ENCODE measurements at places on chromosomes 16 and 17.

GRCh38 chr17:63929860-63930766 is 2.0 kb downstream of the CD79B start:
- DNase-seq = no peak

DNA sequence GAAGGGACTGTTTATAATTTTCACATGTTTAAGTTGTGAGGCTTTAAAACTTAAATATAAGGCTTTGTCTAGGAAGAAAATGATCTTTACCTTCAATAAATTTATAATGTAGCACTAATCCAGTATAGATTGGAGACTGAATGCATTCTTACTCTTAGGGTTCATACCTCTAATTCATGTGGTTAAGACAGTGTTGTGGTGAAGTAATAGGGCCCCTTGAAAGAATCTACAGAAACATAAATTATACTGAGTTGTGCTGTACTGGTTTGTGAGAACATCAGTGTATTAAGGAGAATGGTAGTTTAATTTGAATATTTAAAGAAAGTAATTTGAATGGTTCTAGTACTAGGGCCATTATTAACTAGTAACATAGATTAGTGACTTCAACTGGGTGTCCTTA is 13.7 kb downstream of the HAPSTR1 start:
- DNase-seq = no peak

DNA sequence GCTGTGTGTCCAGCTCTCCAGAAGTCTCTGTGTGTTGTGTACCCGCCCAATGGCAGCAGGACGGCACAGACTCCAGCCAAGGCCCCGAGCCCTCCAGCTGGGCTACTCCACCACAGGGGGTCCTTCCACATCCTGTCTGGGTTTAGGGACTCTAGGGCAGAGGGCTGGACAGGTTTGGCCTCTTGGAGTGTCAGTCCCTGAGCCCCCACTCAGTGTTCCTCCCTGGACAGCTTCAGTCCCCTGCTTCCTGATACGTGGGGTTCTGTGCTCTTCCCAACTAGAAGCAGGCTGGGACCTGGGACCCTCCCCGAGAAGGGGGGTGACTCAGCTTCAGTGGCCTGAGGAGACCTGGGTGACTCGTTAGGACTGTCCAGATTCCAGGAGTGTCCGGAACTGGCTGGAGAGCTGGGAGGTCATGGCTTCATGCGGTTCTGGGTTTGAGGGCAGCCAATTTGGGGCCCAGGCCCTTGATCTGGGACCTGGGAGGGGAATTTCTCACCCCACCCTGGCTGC is 4.2 kb downstream of the CDK3 start:
- DNase-seq = no peak

DNA sequence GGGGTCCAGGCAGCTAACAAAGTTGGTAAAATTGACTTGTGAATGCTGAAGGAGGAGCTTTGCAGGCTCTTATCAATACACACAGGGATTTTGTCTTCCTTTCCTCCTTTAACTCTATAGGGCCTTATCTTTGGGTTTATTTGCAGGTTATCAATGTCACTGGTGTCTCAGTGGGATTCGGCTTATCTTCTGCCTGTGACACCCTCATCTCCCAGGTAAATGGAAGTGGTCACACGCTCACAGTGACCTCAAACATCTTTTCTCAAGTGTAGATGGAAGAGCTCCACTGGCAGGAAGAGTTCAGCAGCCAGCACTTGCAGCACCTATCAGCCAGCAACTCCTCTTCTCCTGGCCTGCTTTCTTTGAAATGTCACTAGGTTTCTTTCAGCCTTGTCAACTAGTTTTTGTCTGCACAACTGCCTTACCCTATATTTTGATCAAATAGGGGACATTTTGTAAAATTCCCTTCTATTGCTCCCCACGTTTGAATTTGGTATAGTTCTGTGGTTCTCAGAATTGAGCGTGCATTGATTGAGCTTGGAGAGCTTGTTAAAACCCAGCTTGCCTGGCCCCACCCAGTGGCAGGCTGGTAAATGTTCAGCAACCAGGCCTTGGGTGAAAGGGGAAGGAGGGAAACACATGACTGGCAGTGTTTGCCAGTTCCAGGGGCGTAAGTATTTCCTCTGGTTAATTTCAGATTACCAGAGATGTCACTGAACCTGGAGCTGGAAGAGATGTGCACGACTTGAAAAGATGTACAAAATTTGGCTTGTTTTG is 12.8 kb downstream of the SLC47A1 start:
- no peak for DNase-seq

DNA sequence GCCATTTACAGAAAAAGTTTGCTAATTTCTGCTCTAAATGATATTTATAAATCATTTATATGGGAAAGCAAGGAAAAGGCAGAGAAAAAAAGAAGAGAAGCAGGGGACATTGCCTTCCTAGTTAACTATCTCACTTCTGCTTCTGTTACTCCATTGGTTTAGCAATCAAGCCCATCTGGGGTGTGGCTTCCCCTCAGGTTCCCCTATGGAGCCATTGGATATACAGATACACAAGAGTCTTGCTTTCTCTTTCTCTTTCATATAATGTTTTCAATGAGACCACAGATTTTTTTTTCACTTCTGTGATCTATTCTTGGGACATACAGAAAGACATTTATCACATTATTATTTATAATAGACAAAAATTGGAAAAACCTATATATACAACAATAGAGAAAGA is 105.6 kb upstream of the TOM1L1 start:
- no peak for DNase-seq

DNA sequence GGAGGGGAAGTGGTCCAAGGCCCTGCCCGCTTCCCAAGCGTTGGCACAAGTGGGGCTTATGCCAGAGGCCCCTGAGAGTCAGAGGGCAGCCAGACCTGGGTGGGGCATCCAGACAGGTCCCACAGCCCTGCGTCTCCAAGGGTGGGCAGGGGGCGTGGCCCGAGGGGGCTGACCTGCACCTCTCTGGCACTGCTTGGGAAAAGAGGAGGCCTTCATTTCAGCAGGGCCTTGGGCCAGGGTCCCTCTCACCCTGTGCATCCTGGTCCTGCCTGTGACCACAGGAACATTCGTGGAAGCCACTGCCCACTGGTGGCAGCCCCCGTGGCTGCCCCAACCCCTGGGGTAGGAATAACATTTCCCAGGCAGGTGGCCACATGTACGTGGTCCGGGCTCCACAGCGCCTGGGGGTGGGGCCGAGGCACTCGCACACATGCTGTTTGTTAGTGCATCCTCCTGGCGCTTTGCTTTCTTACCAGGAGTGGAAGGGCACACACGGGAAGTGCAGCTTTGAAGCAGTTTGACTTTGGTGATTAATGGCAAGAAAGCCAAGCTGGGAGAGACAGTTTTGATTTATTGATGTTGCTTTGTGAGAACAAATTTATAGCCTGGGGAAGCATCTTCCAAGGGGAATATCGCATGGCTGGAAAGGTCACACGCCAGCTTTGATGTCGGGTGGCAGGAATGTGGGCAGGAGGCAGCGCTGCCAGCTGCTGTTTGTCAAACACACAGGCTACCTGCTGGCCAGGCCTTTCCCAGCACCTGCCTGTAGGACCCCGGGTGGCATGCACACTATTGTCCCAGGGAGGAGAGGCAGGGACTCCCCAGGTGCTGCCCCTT is 4.3 kb downstream of the CENPX start:
- DNase-seq = no peak

Data from NCI-H1048 (cell line).